Neural progenitor cell (in vitro differentiated cells): ENCODE measurements at places on chromosomes 12 and 14. TPM values are rescaled to one million over a fixed set of nuclear protein-coding genes. Genes with fewer than 3 reads are reported as not detected.

DNA sequence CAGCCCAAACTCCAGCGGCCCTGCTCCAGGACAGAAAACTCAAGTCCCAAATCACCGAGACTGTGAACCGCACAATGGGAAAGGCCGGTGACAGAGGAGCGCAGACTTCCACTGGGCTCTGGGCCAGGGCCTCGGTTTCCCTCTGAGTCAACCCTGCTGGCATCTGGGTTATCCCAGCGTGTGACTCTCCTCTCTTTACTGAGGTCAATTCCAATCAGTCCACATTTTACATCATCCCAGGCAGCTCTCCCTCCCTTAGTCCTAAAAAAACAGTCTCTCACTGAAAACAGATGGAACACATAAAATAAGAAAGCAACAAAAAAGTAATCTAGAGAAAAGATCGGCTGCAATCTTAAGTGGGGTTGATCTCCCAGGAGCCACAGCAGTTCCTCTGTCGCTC is 36.9 kb downstream of the ITPK1 start:
- no peaks in the 10 kb centered on the region for H3K36me3 ChIP-seq
- H3K4me1 ChIP-seq: no peaks in the 10 kb centered on the region
- H3K27ac ChIP-seq: no peak overlapping the region
- no peak for DNase-seq
- H3K27me3 ChIP-seq: no peaks in the 10 kb centered on the region
- H3K4me3 ChIP-seq: no peak overlapping the region

- no peak overlapping the region for H3K4me3 ChIP-seq
- no peaks in the 10 kb centered on the region for H3K27me3 ChIP-seq
- H3K27ac ChIP-seq: no peak overlapping the region
- H3K4me1 ChIP-seq: no peaks in the 10 kb centered on the region
- H3K36me3 ChIP-seq: no peaks in the 10 kb centered on the region
- DNase-seq: no peak
These were observed 157.6 kb downstream of the DUSP6 start for GRCh38 chr12:89194683-89195082.

GRCh38 chr14:75837151-75837787 is 144.5 kb downstream of the TGFB3 start:
- H3K27me3 ChIP-seq: no peaks in the 10 kb centered on the region
- H3K36me3 ChIP-seq: no peaks in the 10 kb centered on the region
- no peaks in the 10 kb centered on the region for H3K4me1 ChIP-seq
- no peak overlapping the region for H3K4me3 ChIP-seq
- DNase-seq: no peak
- H3K27ac ChIP-seq: no peak overlapping the region

DNA sequence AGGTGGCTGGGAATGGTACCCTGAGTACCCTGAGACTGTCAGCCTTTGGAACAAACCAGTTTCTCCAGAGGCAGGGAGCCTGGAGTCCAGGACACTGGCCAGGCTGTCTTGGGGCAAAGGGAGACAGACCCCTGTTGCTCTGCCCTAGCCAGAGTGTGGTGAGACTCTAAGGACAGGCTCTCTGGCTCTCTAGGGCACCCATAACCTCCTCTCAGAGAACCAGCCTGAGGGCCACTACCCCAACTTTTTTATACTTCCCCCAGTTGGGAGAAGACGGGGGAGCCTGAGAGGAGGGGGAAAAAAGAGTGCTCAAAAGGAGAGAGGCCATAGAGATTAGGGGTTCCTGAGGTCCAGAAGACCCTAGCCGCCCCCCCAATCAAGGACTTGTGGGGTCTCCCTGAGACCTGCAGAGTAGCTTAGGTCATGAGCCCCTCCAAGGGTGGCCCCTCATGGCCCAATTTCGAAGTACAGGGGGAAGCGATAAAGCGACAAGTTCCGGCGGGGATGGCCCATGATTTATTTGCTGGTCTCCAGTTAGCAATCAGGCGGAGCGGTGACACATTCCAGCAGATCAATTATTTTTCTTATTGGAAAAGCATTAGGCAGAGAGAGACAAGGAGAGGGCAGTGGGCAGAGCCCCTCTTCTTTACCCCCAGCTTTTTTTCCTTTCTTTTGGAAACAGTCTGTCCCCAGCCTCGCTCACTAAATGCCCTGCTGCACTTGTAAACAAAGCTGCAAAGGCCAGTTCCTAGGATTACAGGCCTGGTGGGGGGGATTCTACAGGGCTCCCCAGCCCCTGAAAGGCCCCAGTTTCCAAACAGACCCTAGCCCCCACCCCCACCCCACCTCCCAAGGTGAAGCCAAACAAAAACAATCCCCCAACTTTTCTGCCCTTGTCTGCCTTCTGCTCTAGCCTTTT is 1.5 kb downstream of the HOXC8 start:
- H3K4me3 ChIP-seq: no peak overlapping the region
- no peak overlapping the region for H3K27ac ChIP-seq
- DNase-seq: no peak
- no peaks in the 10 kb centered on the region for H3K4me1 ChIP-seq

DNA sequence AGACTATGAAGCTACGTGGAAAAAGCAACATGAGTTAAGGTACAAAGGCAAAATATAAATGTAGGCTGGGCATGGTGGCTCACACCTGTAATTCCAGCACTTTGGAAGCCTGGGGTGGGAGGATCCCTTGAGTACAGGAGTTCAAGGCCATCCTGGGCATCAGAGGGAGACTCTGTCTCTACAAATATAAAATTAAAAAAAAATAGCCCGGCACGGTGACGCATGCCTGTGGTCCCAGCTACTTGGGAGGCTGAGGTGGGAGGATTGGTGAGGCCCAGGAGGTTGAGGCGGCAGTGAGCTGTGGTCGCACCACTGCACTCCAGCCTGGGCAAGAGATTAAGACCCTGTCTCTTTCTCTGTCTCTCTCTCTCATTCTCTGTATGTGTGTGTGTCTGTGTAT is 4.0 kb upstream of the VPS37B start:
- H3K4me1 ChIP-seq: peaks cover 4% of the 10 kb centered on the region
- no peaks in the 10 kb centered on the region for H3K36me3 ChIP-seq
- no peak overlapping the region for H3K27ac ChIP-seq
- no peak for DNase-seq

GRCh38 chr14:27573018-27573417 is 975.2 kb upstream of the NOVA1 start:
- H3K27ac ChIP-seq: no peak overlapping the region
- no peaks in the 10 kb centered on the region for H3K4me1 ChIP-seq
- no peaks in the 10 kb centered on the region for H3K36me3 ChIP-seq
- no peaks in the 10 kb centered on the region for H3K27me3 ChIP-seq

GRCh38 chr12:104201238-104202001 is 14.2 kb upstream of the TXNRD1 start:
- no peaks in the 10 kb centered on the region for H3K36me3 ChIP-seq
- H3K27me3 ChIP-seq: no peaks in the 10 kb centered on the region
- peak; percentile 77 for DNase-seq
- no peaks in the 10 kb centered on the region for H3K4me1 ChIP-seq

GRCh38 chr14:48023881-48024280 is 348.5 kb upstream of the MDGA2 start:
- no peaks in the 10 kb centered on the region for H3K4me1 ChIP-seq
- H3K27me3 ChIP-seq: no peaks in the 10 kb centered on the region
- no peak overlapping the region for H3K27ac ChIP-seq

- no peak for DNase-seq
- no peak overlapping the region for H3K27ac ChIP-seq
- H3K4me3 ChIP-seq: no peak overlapping the region
- peaks cover 6% of the 10 kb centered on the region for H3K4me1 ChIP-seq
- no peaks in the 10 kb centered on the region for H3K27me3 ChIP-seq
These were observed 1356.4 kb upstream of the TMEM132C start for GRCh38 chr12:126910570-126910969.

DNA sequence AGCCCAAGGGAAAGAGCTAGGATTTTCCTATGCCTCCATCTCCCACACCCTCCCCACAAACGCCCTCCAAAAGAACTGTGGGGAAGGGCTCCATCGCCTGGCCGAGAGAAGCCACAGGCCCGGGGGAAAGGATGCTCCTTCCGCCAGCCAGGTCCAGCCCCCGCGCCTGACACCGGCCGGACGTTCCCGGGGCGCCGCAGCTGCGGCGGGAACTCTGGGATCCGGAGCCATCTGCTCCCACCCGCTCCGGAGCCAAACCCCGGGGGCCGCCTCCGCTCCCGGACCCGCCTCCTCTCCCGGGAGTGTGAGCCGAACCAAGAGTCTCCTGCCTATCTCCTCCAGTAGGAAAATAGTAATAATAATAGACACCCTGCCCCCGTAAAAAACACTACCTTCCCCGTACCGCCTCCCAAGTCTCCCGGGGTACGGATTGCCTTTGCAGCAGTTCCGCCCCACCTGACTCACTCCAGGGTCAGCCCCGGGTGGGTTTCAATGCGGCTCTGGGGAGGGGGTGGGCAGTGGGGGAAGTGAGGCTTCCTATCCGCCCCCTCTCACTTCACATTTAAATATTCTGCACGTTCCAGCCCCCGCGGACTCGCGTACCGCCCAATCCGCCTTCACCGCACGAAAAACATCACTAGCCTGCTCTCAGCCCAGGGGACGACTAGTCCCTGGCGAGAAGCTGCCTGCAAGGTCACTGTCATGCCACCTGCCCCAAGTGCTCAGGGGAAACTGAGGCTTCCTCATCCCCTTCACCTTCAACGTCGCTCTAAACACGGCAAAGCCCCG is 2.4 kb downstream of the AGAP2 start:
- no peak overlapping the region for H3K27ac ChIP-seq
- H3K36me3 ChIP-seq: no peaks in the 10 kb centered on the region
- peak; percentile 80 for DNase-seq
- peaks cover 24% of the 10 kb centered on the region for H3K4me1 ChIP-seq

DNA sequence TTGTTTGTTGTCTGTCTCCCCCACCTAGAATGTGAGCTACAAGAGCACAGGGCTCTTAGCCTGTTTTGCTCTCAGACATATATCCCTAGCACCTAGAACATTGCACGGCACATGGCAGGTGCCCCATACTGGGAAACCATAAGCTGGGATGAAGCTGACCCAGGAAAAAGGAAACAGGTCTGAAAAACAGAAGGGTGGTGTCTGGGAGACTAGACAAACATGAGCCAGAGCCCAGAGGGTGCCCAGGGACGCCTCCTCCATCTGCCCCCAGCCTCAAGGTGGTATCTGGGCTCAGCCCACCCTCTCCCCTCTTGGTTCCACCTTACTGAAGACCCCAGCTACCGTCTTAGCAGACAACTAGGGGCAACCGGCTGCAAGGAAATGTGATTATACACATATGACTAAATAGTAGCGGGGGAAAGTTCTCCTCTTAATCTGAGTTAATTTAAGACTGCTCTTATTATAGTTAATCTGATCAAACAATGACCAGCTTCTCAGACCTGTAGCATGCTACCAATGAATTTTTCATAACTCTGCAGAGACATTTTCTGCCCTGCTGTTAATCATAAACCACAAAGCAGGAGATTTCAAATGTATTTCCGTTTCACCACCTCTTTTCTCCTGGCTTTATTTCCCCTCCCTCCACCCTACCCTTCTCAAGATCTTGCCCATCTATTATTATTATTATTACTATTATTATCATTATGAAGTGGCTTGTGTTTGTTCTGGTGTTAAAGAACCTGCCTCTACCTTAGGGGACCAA is 31.9 kb downstream of the KSR2 start:
- no peak overlapping the region for H3K27ac ChIP-seq
- no peaks in the 10 kb centered on the region for H3K27me3 ChIP-seq
- H3K36me3 ChIP-seq: no peaks in the 10 kb centered on the region
- H3K4me3 ChIP-seq: no peak overlapping the region

DNA sequence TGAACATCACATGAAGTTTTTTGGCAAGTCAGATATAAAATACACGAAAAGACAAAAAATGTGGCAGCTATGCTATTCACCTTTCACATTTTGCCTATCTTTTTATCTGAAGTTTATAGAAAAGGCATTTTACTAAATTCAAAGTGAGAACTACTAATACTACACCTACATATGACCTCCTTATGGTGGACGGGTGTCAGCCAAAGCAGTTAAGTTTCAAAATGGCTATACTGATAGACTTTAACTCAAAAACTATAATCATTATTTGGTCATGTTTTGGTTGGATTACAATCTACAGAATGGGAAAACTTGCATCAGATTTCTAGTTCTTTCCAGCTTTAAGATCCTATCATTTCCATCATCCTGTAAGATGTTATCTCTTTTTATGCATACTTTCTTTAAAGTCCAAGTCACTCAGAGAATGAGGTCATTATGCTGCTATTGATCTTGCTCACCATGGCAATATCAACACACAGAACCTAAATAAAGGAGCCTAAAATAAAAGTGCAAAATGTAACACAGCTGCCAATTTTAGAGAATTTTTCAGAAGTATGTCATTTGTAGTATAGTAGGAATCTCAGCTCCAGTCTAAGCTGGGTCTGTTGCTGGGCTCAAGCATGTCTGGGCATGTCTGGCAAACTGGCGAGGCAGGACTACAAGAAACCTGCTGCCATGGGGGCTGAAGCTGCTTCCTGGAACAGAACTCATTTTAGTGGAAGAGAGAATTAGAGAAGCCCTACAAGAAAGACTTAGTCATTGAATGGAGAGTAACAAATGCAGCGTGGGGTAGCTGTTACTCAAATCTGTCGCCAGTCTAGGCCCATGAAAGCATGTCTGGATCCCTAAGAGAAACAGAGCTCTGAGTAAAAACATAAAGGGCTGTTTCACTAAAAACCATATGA is 7.6 kb upstream of the AEBP2 start:
- no peak overlapping the region for H3K27ac ChIP-seq
- no peak for DNase-seq
- H3K4me1 ChIP-seq: peaks cover 4% of the 10 kb centered on the region

DNA sequence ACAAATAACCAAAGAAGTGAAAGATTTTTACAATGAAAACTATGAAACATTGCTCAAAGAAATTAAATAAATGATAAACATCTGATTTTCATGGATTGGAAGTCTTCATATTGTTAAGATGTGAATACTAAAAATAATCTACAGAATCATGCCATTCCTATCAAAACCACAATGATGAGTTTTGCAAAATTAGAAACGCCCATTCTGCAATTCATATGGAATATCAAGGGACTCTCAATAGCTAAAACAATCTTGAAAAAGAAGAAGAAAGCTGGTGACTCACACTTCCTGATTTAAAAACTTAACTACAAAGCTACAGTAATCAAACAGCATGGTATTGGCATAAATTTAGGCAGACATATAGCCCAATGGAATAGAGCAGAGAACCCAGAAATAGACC is 40.2 kb upstream of the CCT2 start:
- no peak overlapping the region for H3K4me3 ChIP-seq
- no peaks in the 10 kb centered on the region for H3K36me3 ChIP-seq
- H3K27me3 ChIP-seq: no peaks in the 10 kb centered on the region

DNA sequence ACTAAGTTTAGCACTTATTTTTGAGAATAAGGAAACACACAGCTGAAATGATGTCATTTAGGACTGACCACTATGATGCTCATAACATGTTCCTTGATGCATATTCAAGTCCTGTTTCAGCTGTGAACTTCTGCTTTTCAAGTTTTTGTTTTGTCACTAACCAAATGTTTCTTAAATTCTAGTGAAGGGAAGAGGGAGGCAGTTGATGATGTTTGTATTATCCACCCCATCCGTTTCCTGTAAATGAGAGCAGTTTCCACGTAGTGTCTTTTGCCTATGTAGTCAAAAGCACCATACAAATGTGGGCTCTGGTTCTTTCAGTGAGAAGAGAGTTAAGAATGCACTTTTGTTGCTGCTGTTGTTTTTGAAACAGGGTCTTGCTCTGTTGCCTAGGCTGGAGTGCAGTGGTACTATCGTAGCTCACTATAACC is 491.8 kb downstream of the PCNX1 start:
- no peak for DNase-seq
- no peak overlapping the region for H3K27ac ChIP-seq
- peaks cover 11% of the 10 kb centered on the region for H3K4me1 ChIP-seq
- no peaks in the 10 kb centered on the region for H3K36me3 ChIP-seq
- no peaks in the 10 kb centered on the region for H3K27me3 ChIP-seq

RNF34 gene
- total RNA-seq: 57.8 and 65.8 TPM in 2 replicates

PPP4R4 gene
- 25.5 and 27.8 TPM in 2 replicates for total RNA-seq

ACRBP gene
- 2.7 and 3.8 TPM in 2 replicates for total RNA-seq

RFLNA gene
- 1.4 and 2.8 TPM in 2 replicates for total RNA-seq

HCAR2 gene
- not detected in 2 replicates for total RNA-seq

GLS2 gene
- 2.3 and 2.9 TPM in 2 replicates for total RNA-seq

DHRS4L2 gene
- total RNA-seq: 3.6 and 7.4 TPM in 2 replicates

BBOF1 gene
- 2.0 and 4.6 TPM in 2 replicates for total RNA-seq

C12orf50 gene
- total RNA-seq: not detected in 2 replicates
